ENCODE measurements at places on chromosomes 11 and 22.

DNA sequence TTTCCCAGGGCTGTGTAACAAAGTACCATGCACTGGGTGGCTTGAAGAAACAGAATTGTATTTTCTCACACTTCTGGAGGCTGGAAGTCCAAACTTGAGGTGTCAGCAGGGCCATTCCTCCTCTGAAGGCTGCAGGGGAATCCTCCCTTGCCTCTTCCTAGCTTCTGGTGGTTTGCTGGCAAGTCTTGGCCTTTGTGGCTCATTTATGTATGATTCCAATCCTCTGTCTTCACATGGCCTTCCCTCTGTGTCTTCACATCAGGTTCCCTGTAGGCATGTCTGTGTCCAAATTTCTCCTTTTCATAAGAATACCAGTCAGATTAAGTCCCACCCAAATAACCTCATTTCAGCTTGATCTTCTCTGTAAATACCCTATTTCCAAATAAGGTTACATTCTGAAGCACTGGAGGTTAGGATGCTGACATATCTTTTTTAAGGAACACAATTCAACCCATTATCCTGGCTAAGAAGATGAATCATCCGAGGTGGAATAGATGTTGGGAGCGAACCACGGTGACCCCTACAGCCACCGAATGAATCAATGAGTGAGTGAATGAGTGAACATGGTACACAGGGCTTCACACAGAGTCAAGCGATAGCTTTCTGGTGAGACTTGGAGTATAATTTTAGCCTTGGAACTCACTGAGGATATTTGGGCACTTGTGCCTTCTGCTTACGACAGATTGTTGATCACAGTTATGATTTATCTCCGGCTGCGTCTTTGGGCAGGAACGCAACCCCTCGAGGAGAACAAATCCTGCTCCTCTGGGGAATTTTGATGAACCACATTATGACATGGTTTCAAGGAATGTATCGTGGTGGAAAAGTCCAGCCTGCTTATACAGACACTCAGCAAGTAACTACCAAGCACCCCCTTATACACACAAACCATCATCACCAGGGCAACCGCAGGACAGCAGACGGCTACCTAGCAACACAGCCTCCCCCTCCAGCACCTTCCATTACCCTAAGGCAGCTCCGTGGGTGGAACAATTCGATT is 34.3 kb upstream of the MICAL2 start:
- no peak for DNase-seq

- no peak for DNase-seq
Observed at GRCh38 chr11:99519095-99519494, 498.3 kb downstream of the CNTN5 start.

GRCh38 chr22:30869667-30870395 is 98.7 kb downstream of the MORC2 start:
- no peak for DNase-seq

DNA sequence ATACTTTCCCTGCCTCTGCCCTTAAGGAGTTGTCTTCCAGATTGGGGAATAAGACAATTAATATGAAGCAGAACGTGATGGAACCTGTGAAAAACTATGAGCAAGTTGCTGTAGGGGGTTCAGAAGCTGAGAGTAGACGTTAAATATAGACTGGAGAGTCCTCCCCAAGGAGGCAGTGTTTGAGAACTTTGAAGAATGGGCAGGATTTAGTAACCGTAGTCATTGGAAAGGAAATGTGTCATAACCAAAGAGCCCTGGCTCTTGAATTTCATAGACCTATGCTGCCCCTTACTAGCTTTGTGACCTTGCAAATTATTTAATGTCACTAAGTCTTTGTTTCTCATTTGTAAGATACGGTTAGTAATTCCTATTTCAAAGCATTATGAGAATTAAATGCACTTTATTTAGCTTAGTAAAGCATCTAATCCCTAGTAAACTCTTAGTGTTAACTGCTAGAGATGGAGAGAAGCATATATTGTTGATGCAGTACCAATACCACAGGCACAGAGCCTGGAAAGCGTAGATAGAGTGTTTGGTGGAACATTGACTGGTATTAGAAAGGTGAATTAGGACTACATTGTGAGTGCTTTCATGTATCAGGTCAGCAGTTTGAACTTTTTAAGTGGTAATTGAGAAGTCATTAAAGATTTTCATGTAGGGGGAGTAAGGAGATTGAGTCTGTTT is 54.1 kb downstream of the MCAM start:
- DNase-seq = peak; percentile 10

- no peak for DNase-seq
Observed at GRCh38 chr11:64235437-64236161, 1.2 kb downstream of the VEGFB start.

DNA sequence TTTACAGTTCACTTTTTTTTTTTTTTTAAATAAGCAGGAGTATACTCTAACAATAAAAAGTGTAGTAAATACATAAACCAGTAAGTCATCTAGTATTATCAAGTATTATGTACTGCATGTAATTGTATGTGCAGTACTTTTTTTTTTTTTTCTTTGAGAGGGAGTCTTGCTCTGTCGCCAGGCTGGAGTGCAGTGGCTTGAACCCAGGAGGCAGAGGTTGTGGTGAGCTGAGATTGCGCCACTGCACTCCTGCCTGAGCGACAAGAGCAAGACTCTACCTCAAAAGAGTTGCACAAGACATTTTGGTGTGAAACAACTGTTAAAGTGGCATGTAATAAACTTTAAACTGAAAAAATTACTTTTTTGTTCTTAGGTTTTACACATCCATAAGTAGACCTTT is 16.7 kb downstream of the BCL2L13 start:
- DNase-seq = peak; percentile 49

DNA sequence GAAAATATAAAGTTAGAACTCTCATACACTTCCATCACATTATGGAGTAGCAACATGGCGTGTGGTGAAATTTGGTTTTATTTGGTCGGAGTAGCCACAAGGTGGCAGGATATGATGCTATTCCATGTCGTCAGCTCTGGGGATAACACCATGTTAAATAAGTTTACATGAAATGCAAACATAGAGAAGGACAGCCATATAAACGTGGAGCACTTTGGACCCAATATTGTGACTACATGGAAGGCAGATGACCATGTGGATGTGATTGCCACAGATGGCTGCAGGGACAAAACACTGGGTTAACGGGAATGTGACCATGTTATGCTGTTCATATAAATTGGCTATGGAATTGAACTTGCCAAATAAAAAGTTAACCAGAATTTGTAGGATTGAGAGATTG is 21.0 kb downstream of the OR5M11 start:
- DNase-seq = no peak

DNA sequence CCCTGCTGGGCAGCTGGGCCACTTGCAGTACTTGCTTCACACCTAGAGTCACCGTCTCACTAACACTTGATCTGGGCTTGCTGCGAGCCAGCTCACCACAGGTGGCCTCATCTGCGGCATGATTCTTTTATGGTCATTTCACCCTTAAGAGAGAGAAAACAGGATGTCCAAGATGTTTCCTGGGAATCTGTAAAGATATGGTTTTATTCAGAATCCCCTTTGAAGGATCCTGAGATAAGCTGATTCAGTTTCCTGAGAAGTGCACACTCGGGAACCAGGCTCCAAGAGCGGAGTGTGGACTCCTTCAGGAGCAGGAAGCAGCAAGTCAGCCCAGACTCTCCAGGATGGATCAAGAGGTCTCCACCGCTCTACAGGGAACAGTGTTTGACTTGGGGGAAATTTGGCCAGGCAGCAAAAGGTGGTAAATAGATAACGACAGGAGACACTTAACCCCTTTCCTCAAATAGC is 21.8 kb upstream of the TP53AIP1 start:
- DNase-seq = no peak

DNA sequence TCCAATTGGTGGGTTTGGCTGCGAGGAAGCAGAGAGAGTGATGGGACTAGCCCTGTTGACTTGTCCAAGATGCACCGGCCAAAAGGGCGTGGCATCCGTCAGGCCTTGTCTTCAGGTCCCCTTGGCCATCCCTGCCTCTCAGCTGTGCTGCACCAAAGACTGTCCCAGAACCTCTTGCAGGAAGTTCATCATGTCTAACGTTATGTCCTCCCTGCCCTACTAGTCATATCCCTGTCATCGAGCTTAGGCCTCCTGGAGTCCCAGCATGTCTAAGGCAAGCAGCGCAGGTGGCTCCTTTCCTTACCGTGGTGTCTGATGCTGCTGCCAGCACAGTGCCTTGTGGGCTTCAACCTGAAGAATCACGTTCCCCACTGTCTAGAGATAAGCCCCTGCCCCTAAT is 51.2 kb downstream of the NECTIN1 start:
- DNase-seq = no peak

DNA sequence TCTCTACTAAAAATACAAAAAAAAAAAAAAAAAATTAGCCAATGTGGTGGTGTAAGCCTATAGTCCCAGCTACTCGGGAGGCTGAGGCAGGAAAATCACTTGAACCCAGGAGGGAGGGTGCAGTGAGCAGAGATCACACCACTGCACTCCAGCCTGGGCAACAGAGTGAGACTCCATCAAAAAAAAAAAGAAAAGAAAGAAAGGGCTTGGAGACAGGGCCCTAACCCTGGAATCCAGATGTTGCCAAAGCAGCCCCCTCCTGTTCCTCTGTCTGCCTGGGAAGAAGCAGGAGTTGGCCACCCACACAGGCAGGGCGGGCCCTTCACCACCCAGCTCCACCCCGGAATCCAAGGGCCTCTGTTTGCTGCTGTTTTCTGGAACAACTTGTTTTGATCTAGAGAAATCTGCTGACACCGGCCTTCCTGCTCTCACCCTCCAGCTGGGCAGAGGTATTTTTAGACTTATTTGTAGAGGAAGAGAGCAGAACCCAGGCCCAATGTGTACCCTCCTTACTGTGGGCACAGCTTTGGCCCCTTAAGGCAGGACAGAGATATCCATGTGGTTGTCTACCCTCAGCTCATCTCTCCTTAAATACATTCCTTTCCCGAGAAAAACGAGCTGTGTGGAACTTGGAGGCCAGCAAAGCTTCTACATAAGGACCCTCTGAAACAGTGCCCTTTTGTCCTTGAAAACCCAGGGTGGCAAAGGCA is 2.7 kb upstream of the NEAT1 start:
- DNase-seq = peak; percentile 75

- DNase-seq = no peak
Observed at GRCh38 chr11:124865181-124865901, at the start of gene ROBO3. Gene ROBO3, plus strand, starts transcription at chr11:124865432. Its CDS starts 146 bp downstream, at chr11:124865578.

- DNase-seq = no peak
Observed at GRCh38 chr22:45314054-45314721, 4.5 kb downstream of the FAM118A start.

DNA sequence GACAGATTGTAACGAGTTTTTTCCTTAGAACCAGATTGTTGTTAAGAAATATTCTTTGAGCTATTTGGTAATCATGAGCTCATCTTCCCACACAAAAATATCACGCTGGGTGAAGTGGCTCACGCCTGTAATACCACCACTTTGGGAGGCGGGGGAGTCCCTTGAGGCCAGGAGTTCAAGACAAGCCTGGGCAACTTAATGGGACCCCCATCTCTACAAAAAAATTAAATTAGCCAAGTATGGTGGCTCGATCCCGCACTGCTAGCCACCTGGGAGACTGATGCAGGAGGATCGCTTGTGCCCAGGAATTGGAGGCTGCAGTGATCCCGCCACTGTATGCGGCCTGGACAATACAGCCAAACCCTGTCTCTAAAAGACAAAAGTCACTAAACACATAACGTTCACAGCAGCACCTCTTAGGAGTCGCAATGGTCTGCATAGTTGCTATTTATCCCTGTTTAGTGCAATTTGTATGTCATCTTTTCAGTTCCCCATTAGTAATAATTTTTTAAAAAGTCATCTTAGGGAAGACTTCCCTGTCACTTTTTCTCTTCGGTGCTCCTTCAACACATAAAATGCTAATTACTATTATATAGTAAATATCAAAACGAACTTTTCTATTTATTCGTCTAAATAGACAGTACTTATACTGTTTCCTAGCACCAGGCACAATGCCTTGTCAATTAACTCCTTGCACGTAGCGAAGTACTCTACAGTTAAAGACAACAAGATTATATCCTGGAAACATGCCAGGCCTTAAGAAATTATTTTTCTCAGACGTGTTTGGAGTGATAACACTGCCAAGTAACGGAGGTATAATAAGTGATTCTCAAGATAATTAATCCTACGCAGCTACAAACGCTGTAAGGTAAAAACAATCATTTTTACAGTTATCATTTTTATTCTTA is 1.1 kb downstream of the ST13 start:
- DNase-seq = peak; percentile 17

DNA sequence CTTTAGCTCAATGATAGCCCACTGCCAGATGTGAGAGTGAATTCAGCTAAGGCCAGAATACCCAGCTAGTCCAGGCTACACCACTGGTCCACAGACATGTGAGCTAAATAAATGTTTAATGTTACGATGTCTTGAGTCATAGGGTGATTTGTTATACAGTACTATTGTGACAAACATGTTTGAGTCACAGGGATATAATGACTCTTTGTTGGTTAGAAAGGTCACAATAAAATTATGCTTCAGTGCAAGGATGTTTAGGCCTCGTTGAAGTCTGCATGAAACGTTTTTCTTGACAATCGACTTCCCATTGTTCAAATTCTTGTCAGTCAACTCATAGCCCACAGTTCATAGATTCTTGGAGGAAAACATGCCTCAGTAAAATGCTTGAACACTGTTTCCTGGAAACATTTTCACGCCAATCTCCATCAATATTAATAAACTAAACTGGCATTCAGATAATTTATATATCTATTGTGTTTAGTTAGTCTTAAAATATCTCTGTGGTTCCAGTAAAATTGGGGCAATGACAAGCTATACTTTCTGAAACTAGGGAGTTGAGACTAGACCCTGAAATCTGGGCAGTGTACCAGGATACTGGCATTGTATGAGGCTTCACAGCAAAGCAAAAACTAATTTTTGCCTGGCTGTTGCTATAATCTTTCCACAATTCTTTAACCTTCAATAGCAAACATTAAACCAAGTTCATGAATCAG is 650.8 kb upstream of the KIRREL3 start:
- no peak for DNase-seq

DNA sequence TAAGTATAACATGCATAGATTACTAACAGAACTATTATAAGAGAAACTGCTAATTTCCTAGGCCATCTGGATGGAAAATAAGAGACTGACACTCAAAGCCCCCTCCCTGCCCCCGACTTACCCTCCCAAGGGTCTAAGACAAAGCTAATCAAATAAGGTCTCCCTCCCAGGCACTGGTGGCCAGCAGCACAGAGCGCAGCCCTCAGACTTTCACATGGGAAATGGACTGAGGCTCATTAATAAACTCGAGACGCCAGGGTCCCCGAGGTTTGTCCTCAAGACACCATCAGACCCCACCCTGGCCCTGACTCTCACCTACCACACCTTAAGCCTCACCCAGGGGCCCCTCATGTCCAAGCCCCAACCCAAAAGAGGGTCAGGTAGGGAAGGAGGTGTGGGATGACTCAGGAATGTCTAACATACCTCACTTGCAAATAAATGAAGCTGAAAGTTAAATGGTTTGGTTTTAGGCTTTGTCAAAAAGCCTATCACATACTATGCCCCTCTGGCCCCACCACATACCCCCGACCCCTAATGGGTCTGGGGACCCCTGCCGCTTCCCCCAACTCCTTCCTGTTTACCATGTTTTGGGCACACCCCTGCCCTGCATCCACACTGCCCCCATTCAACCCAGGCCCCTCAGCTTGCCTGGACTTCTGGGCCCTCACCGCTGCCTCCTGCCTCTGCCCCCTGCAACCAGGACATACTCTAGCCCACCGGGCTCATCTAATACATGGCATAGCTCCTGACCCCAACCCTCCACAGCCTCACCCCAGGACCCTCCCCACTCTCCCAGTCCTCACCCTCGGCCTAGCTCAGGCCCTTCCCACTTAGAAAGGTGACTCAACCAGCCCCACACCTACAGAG is 11.4 kb downstream of the ARAP1 start:
- DNase-seq = no peak

GRCh38 chr22:39617970-39618757 is 47.6 kb downstream of the CACNA1I start:
- DNase-seq = no peak

GRCh38 chr11:22732588-22732987 is 66.2 kb downstream of the GAS2 start:
- DNase-seq = no peak

Measured in CD14-positive monocyte (primary cell).